Motor neuron (in vitro differentiated cells): ENCODE measurements at places on chromosomes 4 and X. TPM values are rescaled to one million over a fixed set of nuclear protein-coding genes. Genes with fewer than 3 reads are reported as not detected.

The BMPR1B gene
- total RNA-seq, result 0.31 and 0.48 TPM in 2 replicates

The KDR gene
- 0.36 and 0.46 TPM in 2 replicates for total RNA-seq

The RAB28 gene
- total RNA-seq, result 33.1 and 34.9 TPM in 2 replicates

The PYURF gene
- 53.7 and 62.3 TPM in 2 replicates for total RNA-seq

The F8A3 gene
- not detected in 2 replicates for total RNA-seq

The TCEAL1 gene
- 57.1 and 59.8 TPM in 2 replicates for total RNA-seq

The NLRP2B gene
- 0.16 TPM in 1 of 2 replicates, not detected in the other for total RNA-seq

The TCP11X1 gene
- total RNA-seq, result not detected in 2 replicates

The HHIP gene
- total RNA-seq, result 2.0 TPM in 2 replicates

The TRIM2 gene
- total RNA-seq, result 177 and 182 TPM in 2 replicates

The CFI gene
- total RNA-seq, result 0.14 and 0.31 TPM in 2 replicates

The GAGE12H gene
- not detected in 2 replicates for total RNA-seq

The UGT2B11 gene
- not detected in 2 replicates for total RNA-seq

The GTPBP6 gene
- total RNA-seq, result 43.9 and 45.9 TPM in 2 replicates

The FGFBP2 gene
- total RNA-seq, result 0.51 TPM in 1 of 2 replicates, not detected in the other

The KLB gene
- total RNA-seq, result 0.54 and 0.63 TPM in 2 replicates

DNA sequence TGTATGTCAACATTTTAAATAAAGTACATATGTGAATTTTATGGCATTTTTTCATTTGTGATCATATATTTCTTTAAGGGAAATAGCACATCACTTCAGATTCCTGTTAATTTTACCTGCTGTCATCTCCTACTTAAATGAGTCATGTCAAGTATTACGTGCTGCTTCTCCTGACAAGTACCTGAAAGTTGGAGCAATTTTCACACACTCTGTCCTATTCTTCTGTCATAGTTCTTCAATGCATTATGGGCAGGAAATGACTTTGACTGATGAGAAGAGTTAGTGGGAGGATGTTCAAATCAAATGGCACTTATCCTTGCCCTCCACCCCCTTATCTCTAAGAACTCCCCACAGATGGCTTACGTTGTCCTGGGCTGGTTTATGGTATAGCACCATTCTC is 64.2 kb upstream of the SYTL5 start:
- no peak for ATAC-seq

DNA sequence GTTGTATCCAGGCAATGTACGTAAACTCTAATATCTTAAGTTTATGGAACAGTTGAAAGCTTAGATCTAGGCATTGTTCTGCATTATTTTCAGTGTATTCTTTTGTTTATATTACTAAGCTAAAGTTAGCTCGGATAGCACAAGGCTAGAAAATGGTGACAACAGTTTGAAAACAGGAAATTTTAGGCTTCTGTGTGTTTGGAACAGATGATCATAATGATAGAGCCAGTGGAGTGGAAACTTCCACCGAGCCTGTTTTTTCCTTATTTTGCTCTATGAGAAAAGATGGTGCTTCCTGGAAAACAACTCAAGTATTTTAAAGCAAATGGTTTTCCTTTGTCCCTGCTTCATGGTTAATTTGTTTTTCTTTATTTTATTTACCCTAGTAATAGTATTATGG is 70.8 kb downstream of the GAB1 start:
- no peak for ATAC-seq

- ATAC-seq, result no peak
These were observed 169.2 kb downstream of the TMA16 start for GRCh38 chr4:163663454-163664225.

DNA sequence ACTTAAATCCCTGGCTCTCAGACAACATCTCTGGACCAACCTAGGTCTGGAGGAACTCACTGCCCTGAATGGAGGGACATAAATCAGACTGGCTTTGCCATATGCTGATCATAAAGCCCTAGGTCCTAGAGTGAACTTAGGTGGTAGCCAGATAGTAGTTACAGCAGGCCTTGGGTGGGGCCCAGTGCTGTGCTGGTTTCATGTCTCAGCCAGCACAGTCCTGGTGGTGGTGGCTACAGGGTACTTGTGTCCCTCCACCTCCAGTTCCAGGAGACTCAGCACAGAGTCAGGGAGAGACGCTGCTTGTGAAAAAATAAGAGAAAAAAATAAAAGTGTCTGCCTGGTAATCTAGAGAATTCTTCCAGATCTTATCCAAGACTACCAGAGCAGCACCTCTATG is 40.3 kb downstream of the GSX2 start:
- peak; percentile 55 for ATAC-seq

- no peak for ATAC-seq
These were observed 25.8 kb upstream of the FAM193A start for GRCh38 chr4:2510351-2511259.

DNA sequence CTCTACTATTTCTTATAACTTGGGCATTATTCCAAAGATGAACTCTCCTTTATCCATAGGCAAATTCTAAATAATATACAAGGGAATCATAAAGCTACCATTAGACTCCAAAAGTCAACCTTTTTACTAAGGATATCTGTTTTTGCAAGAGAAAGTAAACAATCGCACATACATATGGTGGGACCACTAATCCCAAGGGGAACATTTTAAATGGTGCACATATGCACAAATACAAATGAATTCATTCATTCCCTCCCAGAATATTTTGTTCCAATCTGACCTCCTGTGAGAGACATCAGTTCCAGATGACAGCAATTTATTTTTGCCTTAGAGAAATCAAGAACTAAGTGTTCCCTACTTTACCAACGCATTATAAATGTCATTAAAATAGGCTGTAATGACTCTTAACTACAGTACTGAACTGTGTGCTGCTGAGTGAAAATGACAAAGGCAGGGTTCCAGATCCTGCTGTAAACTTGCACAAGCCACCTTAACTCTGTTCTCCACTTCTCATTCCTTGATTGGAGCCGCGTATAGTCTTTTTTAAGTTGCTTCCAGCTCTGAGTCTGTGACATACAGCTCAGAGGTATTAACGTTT is 2.0 kb downstream of the DHX15 start:
- ATAC-seq, result no peak

DNA sequence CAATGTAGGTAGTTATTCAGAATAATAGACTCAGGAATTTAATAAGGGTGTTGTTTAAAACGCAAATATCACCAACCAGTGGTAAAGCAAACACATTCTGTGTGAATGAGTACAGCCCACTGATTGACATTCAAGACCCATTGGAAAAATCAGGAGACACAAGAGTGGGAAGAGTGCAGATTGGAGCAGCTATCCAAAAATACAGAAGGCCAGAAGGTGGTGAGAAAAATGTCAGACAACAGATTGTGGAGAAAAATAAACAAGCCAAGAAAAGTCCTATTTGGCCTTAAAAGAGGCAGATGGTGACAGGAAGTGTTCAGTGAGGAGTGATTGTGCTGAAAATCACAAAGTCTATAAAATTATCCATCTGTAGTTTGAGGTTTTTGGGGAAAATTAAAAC is 39.3 kb downstream of the CPE start:
- ATAC-seq, result no peak

GRCh38 chrX:7620560-7620959 is 222.4 kb upstream of the VCX start:
- no peak for ATAC-seq

DNA sequence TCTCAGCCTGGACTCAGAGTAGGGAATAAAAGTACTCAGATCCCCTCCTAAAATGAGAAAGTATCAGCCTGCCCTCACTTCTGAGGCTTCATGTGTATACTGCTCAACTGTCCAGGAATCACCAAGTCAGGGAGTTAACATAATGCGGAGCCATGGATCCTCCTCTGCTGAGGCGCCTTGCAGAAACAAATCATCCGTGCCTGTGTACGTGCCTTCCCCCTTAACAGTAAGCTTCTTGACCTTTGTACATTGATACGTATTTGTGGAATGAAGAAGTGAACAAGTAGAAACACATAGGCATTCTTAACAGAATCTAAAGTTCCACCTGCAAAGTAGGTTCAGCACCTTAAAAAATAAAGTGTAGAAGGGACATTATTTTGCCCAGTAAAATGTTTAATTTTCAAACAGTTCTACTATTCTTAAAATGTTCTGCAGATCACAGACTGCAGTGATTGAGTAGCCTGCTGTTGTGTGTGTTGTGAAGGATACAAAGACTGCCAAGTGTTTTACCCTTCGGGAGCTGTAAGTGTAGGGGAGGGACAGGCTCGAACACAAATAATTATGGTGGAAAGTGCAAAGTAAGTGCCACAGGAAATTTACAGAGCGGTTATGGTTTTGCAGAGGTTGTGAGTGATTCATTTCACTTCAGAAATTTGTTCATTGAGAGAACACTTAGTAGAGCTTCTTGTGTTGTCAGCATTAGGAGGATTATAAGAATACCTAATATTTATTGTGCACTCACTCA is 61.9 kb downstream of the ARHGAP10 start:
- ATAC-seq, result peak; percentile 43

DNA sequence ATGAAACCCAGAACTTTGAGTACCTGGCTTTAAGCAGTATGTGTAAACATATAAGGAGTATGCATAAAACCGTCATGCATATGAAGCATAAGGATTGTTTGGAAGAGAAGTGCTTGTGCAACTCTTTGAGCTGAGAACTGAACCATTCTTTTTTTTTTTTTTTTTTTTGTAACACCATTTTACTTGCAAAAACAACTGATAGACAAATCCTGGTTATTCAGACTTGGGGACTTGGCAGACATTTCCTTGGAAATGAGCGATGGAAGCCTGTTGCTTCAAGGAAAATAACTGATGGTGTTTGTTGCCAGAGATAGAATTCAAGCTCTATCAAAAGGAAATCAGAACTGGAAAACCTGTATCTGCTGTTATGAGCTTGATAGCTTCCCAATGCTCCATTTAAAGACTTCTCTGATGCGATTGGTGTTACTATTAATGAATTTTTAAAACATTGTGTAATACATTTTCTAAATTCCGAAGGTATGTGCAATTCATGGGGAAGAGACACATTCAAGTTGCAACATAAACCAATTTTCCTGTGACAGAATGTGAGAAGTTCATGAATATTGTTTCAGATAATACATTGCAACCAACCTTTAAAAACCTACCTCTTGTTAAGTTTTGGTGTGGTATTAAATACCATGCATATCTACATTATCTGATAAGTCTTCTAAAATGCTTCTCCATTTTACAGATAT is 47.0 kb upstream of the FAT1 start:
- ATAC-seq, result peak; percentile 44

DNA sequence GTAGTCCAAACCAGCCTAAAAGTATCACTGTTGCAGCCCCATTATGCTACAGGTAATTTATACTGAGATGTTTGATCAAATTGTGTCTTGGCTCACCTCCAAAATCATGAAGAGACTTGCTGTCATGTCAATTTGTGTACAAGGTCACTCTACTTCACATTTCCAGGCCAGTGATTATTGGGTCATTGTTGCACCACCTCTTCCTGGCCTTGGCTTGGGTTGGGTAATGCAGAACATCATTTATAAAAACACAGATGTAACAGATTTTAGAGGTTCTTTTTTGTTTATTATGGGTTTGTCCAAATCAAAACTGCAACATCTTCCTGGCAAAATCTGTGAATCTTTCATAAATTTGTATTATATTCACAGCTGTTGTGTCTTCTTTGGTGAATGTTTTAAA is 459.5 kb downstream of the ANKRD50 start:
- no peak for ATAC-seq

- no peak for ATAC-seq
These were observed 217.0 kb downstream of the GUCY2F start for GRCh38 chrX:109264878-109265277.

DNA sequence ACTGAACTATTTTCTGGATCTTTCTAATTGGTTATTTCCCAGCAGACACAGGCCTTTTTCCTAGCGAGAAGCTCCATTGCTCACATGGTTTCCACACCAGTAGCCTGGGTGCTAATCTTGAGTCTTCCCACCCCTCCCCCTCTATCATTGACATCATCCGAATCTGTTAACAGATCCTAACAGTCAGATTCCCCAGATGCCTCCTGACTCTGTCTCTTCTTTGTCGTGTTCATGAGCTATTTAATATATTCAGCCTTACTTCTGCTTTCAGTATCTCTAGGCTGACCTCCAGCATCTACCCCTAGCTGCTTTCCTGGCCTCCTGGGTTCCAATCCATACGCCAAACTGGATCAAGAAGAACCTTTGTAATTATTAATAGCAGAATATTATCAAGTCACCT is 85.0 kb downstream of the CLNK start:
- ATAC-seq, result no peak

- ATAC-seq, result peak; percentile 38
These were observed 48.4 kb downstream of the PRKG2 start for GRCh38 chr4:81166458-81167160.

- ATAC-seq, result no peak
These were observed 12.1 kb downstream of the HAND2 start for GRCh38 chr4:173517781-173518424.

GRCh38 chr4:39085891-39086290 is 23.9 kb downstream of the KLHL5 start:
- no peak for ATAC-seq

DNA sequence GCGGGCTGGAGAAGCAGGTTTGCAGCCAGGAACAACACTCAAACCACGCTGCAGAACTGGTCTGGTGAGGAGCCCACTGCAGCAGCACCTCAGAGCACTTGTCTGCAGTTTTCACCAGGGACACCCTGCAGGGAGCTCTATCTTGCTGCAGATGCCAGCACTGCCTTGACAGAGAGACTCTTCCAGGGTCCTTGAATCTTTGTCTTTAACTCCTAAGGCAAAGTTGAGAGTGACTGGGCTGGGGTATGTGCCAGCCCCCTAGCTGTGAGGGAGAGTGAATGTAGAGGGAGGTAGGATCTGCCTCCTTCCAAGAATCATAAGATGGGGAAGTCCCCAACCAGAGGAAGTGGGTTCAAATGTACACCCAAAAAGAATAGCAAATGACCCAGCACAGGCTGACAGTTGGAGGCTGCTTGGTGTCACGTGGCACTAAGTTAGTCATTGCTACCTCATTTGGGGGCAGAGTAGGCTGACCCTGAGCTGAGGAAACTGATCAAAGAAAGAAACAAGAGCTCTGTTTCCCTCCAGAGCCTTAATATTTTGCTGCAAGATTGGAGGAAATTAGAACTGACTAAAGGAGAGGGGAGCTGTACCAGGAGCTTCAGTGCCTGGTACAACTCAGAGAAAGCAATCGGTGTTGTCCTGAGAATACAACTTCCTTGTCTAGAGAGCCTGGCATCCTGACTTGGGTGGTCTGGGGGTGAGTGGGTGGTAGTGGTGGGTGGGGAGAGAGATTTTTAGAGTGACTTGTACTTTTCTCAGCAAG is 28.2 kb upstream of the HUWE1 start:
- peak; percentile 16 for ATAC-seq

GRCh38 chrX:70434914-70435586 is 9.6 kb upstream of the DLG3 start:
- no peak for ATAC-seq

DNA sequence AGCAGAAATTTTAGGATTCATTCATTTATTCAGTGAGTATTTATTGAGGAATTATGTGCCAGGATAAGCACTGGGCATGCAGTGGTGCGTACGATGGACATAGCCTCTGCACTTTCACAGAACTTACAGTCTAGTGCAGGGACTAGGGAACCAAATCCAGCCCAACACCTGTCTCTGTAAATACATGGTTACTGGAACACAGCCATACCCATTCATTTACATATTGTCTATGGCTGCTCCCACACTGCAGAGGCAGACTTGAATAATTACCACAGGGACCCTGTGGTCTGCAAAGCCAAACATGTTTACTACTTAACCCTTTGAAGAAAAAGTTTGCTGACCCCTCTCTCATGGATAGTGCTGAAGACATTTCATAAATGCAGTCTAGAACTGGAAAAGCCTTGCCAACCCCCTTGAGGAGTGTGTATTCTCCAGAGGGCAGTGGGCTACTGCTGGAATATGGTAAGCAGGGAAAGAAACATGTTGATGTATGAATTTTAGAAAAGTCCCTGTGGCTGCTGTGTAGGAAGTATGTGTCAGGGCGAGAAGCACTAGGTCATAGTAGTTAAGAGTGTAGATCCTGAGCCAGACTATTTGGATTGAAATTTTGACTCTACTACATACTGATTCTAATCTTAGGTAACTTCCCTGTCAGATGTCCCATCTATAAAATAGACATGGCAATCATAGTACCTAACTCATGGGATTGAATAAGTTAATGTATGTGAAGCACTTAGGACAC is 75.5 kb downstream of the GALNT7 start:
- ATAC-seq, result no peak
